Caco-2 (cell line): ENCODE measurements at places on chromosomes 3 and 15. TPM values are rescaled to one million over a fixed set of nuclear protein-coding genes. Genes with fewer than 3 reads are reported as not detected.

The ZPLD1 gene
- not detected in 2 replicates for total RNA-seq

The CORO2B gene
- 0.21 and 0.25 TPM in 2 replicates for total RNA-seq

The ANKRD63 gene
- total RNA-seq, result 0.28 and 0.79 TPM in 2 replicates

The LYSMD4 gene
- total RNA-seq, result 14.4 and 15.9 TPM in 2 replicates

The ZNF621 gene
- 23.6 and 23.7 TPM in 2 replicates for total RNA-seq

The PLD1 gene
- 5.3 and 5.5 TPM in 2 replicates for total RNA-seq

The EHHADH gene
- total RNA-seq, result 24.9 and 25.0 TPM in 2 replicates

The MUC13 gene
- 3.5 and 5.0 TPM in 2 replicates for total RNA-seq

The MAP1A gene
- total RNA-seq, result 0.84 and 0.88 TPM in 2 replicates

The GOLGA6A gene
- total RNA-seq, result not detected in 2 replicates

The AP3B2 gene
- total RNA-seq, result 0.37 and 0.82 TPM in 2 replicates

The GRK7 gene
- total RNA-seq, result not detected in 2 replicates

The IL5RA gene
- total RNA-seq, result 0.09 and 0.23 TPM in 2 replicates

The CNTN6 gene
- not detected in 2 replicates for total RNA-seq

DNA sequence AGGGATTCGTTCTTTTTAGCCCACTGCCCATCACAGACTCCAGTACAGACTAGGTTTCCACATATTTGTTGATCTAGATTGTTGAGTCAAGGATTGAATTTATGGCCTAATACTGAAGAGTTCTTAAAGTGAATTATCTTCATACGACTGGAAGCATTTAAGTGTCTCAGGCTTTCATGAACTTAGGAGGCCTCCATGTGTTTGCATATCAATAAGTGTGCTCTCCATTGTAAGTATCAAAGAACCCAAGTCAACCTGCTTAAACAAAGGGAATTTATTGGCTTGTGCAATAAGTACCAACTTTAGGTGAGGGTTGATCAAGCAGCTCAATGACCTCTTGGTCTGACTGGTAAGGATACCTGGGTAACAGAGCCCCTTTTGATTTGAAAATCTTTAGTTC, 382.1 kb downstream of the PDCD6IP start:
- DNase-seq, result no peak
- no peaks in the 10 kb centered on the region for H3K36me3 ChIP-seq
- no peaks in the 10 kb centered on the region for H3K4me1 ChIP-seq
- H3K27ac ChIP-seq, result no peak overlapping the region
- H3K27me3 ChIP-seq, result no peaks in the 10 kb centered on the region

DNA sequence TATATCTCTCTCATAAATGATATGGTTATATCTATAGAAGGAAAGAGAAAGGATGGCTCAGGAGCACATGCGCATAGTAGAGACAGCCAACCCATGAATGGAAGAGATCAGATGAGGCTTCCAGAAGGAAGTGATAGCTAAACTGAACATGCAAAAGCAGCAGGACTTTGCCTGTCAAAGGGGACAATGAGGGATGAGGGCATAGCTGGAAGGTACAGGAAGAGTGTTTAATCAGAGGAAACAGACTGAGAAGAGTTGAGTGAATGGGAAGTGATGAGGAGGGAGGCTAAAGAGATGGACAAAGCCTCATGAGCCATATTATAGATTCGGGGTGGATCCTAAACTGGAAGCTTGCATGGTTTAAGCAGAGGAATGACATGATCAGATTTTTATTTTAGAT, 26.5 kb upstream of the VEPH1 start:
- H3K27ac ChIP-seq, result no peak overlapping the region
- H3K4me1 ChIP-seq, result no peaks in the 10 kb centered on the region
- no peaks in the 10 kb centered on the region for H3K36me3 ChIP-seq
- H3K27me3 ChIP-seq, result no peaks in the 10 kb centered on the region

GRCh38 chr3:174132421-174133042, 726.6 kb upstream of the NAALADL2 start:
- no peaks in the 10 kb centered on the region for H3K27me3 ChIP-seq
- no peak for DNase-seq
- no peaks in the 10 kb centered on the region for H3K4me1 ChIP-seq
- no peak overlapping the region for H3K27ac ChIP-seq
- no peaks in the 10 kb centered on the region for H3K36me3 ChIP-seq

- H3K36me3 ChIP-seq, result no peaks in the 10 kb centered on the region
- no peak overlapping the region for H3K4me3 ChIP-seq
- DNase-seq, result peak; percentile 17
Observed at GRCh38 chr15:39095218-39095879, 485.5 kb upstream of the THBS1 start.

- H3K36me3 ChIP-seq, result no peaks in the 10 kb centered on the region
- no peaks in the 10 kb centered on the region for H3K27me3 ChIP-seq
- H3K27ac ChIP-seq, result peak overlapping the region; percentile 88
- peaks cover 11% of the 10 kb centered on the region for H3K4me1 ChIP-seq
Observed at GRCh38 chr15:39173426-39173825, 407.5 kb upstream of the THBS1 start.

DNA sequence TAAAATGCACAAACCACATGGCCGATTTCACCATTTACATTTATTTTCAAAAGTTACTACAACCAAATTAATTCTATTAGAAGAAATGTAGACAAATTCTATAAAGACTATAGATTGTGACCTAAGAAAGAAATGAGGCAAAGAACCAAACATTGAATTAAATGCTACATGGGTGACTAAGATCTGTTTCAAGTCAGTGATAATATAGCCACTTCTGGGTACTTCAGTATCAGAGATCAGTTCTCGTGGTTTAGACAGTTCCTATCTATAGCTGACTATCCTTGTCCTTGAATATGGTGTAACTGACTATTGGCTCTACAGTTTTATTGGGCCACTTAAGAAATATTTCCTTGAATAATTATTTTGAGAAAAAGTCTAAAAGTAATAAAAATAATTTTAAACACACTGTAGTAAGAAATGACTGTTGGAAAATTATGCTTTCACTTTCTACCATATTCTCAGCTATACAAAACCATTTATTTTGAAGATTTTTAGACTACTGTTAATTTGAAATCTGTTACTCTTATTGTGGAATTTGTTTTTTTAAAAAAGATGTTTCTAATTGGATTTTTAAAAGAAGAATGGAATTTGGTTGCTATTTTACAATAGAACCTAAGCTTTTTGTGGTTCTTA, 14.1 kb downstream of the KCNMB3 start:
- no peak overlapping the region for H3K4me3 ChIP-seq
- no peaks in the 10 kb centered on the region for H3K4me1 ChIP-seq
- no peaks in the 10 kb centered on the region for H3K36me3 ChIP-seq

- no peaks in the 10 kb centered on the region for H3K4me1 ChIP-seq
- H3K27me3 ChIP-seq, result no peaks in the 10 kb centered on the region
- H3K27ac ChIP-seq, result no peak overlapping the region
- no peak for DNase-seq
- H3K36me3 ChIP-seq, result no peaks in the 10 kb centered on the region
Observed at GRCh38 chr15:82122746-82123400, 77.1 kb upstream of the MEX3B start.

DNA sequence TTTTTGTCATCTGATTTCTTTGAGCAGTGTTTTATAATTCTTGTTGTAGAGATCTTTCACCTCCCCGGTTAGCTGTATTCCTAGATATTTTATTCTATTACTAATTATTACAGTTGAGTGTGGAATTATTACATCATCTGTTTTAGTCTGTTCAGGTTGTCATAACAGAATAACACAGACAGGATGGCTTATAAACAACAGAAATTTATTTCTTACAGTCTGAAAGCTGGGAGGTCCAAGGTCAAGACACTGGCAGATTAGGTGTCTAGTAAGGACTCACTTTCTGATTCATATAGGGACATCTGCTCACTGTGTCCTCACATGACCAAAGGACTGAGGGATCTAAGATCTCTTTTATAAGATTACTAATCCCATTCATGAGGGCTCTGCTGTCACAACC, 121.3 kb upstream of the THBS1 start:
- no peaks in the 10 kb centered on the region for H3K36me3 ChIP-seq
- H3K4me1 ChIP-seq, result peaks cover 20% of the 10 kb centered on the region
- H3K4me3 ChIP-seq, result no peak overlapping the region
- no peaks in the 10 kb centered on the region for H3K27me3 ChIP-seq
- no peak for DNase-seq
- no peak overlapping the region for H3K27ac ChIP-seq

DNA sequence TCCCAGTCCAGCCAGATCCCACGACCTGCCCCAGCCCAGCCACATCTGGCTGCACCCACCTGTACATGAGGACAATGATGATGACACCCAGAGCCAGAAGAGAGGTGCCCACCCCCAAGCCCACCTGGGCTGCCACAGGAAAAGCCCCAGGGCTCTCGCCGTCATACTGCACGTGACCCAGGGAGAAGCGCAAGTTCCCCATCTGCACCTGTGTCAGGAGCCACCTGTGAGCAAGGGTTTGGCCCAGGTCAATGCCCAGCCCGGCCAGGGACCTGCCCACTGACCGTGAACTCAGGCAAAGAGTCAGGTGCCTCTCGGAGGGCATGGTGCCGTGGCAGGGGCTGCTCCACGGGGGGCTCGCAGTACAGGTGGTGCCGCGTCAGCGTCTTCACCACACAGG, 16.3 kb downstream of the PLXNB1 start:
- no peaks in the 10 kb centered on the region for H3K27me3 ChIP-seq
- no peaks in the 10 kb centered on the region for H3K4me1 ChIP-seq
- H3K27ac ChIP-seq, result no peak overlapping the region

- H3K27me3 ChIP-seq, result no peaks in the 10 kb centered on the region
- no peak overlapping the region for H3K27ac ChIP-seq
- DNase-seq, result no peak
- H3K36me3 ChIP-seq, result no peaks in the 10 kb centered on the region
- peaks cover 15% of the 10 kb centered on the region; the same call in 1 of the 2 replicates for H3K4me1 ChIP-seq
- no peak overlapping the region for H3K4me3 ChIP-seq
Observed at GRCh38 chr3:174278094-174278493, 581.0 kb upstream of the NAALADL2 start.

GRCh38 chr15:89126009-89126408, 37.8 kb downstream of the ABHD2 start:
- H3K4me1 ChIP-seq, result peaks cover 75% of the 10 kb centered on the region
- no peak for DNase-seq
- no peak overlapping the region for H3K4me3 ChIP-seq
- H3K27ac ChIP-seq, result peak overlapping the region; percentile 84
- 0 out of 2 replicates have a peak, but pooled peaks cover 2% of the 10 kb centered on the region for H3K36me3 ChIP-seq

DNA sequence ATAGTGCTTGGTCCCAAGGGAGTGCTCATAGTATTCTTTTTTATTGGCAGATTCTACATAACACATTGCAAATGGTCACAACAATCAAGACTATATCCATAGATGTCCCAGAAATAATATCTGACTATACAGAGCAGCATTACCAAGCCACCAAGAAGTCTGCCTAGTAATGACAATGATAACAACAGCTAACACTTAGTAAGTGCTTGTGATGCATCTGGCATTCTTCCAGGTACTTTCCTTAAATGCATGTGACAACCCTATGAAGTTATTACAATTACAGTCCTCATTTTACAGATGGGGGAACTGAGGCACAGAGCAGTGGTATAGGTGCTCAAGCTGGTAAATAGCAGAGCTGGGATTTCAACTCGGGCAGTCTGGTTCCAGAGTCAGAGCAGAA, 49.6 kb upstream of the ICE2 start:
- H3K27me3 ChIP-seq, result no peaks in the 10 kb centered on the region
- no peak overlapping the region for H3K4me3 ChIP-seq
- no peaks in the 10 kb centered on the region for H3K36me3 ChIP-seq
- no peaks in the 10 kb centered on the region for H3K4me1 ChIP-seq

DNA sequence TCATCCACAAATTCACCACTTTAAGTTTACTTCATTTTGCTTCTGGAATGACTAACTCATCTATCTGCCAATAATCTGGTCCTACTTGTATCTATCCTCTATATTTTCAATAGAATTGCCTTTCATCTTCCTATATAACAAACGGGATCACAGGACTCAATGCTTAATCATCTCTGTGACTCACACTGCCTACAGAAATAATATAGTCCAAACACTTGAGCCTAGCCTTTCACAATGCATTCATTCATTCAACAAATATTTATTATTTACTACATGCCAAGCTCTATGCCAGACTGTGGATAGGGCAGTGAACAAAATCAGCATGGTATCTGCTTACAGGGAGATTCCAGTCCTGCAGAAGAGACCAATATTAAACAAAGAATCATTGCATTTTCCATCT, 16.6 kb upstream of the AGTR1 start:
- no peaks in the 10 kb centered on the region for H3K27me3 ChIP-seq
- no peak for DNase-seq
- H3K27ac ChIP-seq, result no peak overlapping the region
- no peak overlapping the region for H3K4me3 ChIP-seq
- H3K36me3 ChIP-seq, result no peaks in the 10 kb centered on the region

- H3K4me1 ChIP-seq, result no peaks in the 10 kb centered on the region
- no peak overlapping the region; the same call in 1 of the 2 replicates for H3K4me3 ChIP-seq
- H3K27ac ChIP-seq, result no peak overlapping the region
- no peaks in the 10 kb centered on the region; the same call in 1 of the 2 replicates for H3K27me3 ChIP-seq
Observed at GRCh38 chr15:88704791-88705768, 66.3 kb downstream of the ISG20 start.

DNA sequence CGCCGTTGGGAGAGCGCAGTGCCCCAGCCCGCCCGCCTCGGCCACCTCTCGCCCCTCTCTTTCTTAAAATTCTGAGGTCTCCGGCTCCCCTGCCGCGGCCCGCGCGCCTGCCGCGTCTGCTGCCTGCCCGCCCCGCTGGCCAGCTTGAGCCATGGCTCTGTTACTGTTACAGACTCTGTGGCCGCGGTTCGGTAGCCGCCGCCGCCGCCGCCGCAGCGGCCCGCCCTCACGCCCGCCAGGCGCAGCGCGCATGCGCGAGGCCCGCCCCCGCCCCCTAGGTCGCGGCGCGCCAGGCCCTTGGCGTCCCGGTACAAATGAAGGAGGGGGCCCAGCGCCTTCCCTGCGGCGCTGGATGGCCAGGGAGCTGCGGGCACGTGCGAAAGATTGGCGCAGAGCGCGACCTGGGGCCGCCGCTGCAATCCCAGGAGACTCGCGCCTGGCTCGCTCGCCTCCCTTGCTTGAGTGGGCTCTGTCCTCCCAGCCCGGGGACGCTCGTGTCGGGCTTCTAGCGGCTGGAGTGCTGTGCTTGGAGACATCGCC, at the start of gene ONECUT1:
Gene ONECUT1, minus strand, starts transcription at position 168 of the 540 bp plus-strand sequence. CDS start 452 bp downstream, outside the sequence.
- H3K27me3 ChIP-seq, result no peaks in the 10 kb centered on the region
- H3K36me3 ChIP-seq, result no peaks in the 10 kb centered on the region
- H3K27ac ChIP-seq, result no peak within 1 kb of the TSS

- no peaks in the 10 kb centered on the region for H3K4me1 ChIP-seq
- peak overlapping the region; percentile 92 for H3K27ac ChIP-seq
- no peaks in the 10 kb centered on the region for H3K27me3 ChIP-seq
- H3K4me3 ChIP-seq, result peak overlapping the region; percentile 88
- no peak for DNase-seq
Observed at GRCh38 chr3:128681369-128681829, 30.8 kb upstream of the RPN1 start.

DNA sequence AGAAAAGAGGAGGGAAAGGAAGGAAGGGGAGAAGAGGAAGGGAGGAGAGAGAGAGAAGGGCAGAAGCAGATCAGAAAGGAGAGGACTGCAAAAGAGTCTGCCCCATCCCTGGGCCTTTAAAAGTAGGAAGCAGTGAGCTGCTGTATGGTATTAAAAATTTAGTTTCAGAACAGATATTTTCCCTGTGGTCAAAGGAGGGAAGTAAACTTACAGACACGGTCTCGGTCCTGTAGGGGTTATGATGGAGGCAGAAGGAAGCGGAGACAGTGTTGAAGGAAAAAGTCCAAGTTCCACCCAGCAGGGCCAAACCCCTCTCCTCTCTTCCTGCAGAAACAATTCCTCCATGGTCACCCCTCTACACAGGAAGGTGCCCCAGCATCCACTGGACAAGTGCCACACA, 122.0 kb upstream of the PROK2 start:
- no peaks in the 10 kb centered on the region for H3K4me1 ChIP-seq
- no peaks in the 10 kb centered on the region for H3K36me3 ChIP-seq
- no peaks in the 10 kb centered on the region for H3K27me3 ChIP-seq
- DNase-seq, result no peak

GRCh38 chr3:106007512-106007911, 138.7 kb upstream of the CBLB start:
- peaks cover 2% of the 10 kb centered on the region; the same call in 1 of the 2 replicates for H3K4me1 ChIP-seq
- H3K27me3 ChIP-seq, result no peaks in the 10 kb centered on the region
- no peaks in the 10 kb centered on the region for H3K36me3 ChIP-seq
- H3K4me3 ChIP-seq, result no peak overlapping the region
- DNase-seq, result no peak
